NCI-H2029 (cell line): ENCODE measurements at places on chromosomes 3 and 15.

DNA sequence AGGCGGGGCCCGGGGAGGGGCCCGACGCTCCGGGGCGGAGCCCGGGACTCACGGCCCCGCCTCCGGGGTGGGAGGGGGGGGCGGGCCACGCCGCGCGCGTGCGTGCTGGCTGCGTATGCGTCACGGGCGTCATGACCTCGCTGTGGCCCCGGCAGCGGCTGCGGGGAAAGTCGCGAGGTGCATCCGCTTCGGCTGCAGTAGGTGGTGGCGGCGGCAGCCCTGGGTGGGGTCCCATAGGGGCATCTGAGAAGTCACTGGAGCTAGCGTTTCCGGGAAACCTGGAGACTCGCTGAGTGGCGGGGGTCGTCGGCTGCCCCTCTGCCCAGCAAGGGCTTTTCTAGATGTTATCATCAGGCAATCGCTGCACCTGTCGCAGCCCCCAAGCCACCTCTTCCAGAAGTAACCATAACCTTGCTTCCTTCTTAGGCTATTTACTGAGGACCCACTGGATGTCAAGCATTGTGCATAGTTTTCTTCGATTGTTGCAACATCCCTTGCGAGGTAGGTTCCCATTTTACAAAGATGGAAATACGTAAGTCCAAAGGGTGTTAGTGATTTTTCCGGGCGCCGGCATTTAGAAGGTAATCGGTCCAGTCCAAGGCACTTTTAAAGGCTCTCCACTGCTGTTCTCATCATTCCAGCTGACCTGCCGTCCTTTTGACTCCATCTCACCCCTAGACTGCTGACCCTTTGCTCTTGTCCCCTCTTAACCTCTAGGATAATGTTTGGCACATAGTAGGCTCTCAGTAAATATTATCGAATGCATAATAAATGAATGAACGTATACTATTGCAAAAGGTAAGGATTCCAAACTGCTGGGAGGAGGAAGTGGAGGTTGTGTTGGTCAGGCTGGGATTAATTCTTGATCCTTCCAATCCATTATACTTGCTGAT is at the start of gene GDPGP1:
GDPGP1 (plus strand) TSS at position 114 of the 893 bp plus-strand sequence. CDS start 6,700 bp downstream, outside the sequence.
- no peak for DNase-seq

DNA sequence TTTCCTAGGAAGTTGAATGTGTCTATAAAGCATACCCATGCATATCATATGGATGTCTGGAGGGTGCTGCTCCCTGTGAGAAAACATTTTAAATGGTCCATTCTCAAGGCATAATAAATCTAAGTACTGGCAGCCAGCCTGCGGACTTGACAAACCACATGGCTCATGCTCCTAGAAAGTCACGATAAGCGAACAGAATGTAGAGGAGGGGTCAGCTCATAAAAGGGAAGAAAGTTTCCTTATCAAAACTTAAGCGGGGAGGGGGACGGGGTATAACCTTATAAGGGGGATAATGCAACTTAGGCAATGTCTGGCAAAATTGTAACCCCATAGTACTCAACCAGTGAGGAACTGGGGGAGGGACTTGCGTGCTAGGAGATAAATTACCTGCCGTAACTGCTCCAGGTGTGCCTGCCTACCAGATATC is 159.8 kb upstream of the LMCD1 start:
- no peak for DNase-seq

GRCh38 chr15:82021992-82022391 is 23.8 kb downstream of the MEX3B start:
- DNase-seq, result peak; percentile 3

DNA sequence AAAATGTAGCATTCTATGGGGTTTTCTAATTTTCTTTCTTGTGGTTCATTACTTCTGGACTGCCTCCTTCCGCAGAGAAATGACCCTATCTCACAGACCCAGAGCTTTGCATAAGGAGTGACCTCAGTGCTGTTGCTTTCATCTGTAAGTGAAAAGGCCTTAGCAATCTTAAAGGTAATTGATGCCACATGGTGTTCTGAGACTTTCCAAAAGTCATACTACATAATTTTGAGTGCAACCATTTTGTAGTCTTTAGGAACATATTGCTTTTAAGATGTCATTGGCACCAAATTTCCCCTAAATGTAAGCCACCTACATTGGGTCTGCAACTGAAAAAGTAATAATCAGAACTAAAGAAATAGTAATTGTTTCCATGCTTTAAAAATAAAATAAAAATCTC is 9.2 kb upstream of the HHLA2 start:
- no peak for DNase-seq

GRCh38 chr15:61715082-61715481 is 345.2 kb downstream of the VPS13C start:
- peak; percentile 31 for DNase-seq

GRCh38 chr15:70480196-70480856 is 283.0 kb downstream of the UACA start:
- DNase-seq, result no peak

- no peak for DNase-seq
Measured at GRCh38 chr15:85361323-85361722, 19.1 kb upstream of the AKAP13 start.

DNA sequence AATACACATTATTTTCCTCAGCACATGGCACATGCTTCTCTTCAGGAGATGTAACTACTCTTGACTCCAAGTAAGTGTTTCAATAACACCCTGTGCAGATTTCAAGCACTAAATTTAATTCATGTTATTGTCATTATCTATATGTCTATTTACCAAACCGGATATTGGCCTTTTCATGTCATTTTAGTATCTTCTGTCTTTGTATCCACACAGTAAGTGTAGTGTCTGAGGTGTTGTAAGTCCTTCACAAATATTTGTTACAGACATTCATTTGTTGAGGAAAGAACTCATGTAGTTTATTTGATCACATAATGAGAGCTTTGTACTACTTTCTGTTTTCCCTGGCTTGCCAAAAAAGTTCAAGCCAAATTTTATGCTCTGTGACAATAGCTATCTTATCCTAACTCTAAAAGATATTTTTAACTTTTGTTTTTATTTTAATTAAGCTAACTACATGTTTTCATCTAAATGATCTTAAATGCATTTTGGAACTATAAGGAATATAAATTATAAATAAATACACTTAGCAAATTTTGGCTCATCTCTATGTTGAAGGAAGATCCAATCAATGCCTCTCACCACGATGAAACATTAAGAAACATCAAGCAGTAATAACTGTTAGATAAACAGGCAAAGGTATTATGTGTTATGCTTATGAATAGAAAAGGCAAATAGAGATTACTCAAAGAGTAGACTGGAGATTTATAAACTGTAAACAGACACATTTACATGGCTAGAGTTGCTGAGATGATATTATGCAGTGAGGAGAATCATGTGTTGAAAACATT is 48.3 kb downstream of the SPTSSB start:
- no peak for DNase-seq

DNA sequence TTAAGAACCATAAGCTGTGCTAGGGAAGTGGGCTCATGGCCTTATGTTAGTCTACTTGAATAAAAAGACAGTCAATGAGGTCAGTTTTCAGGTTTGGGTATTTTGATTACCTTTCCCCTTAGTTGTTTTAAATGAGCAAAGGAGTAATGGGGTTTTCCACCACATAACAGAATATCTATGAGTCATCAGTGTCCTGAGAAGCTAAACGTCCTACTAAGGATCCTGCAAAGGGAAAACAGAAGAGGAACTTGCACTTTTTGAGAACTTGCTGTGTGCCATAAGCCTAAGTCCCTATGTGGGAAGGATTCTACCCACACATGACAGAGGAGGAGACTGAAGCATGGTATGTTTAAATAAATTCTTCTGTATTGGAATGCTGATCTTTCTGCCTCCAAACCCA is 292.8 kb upstream of the TMC3 start:
- no peak for DNase-seq

- no peak for DNase-seq
Measured at GRCh38 chr3:131957980-131958379, 76.8 kb downstream of the CPNE4 start.

DNA sequence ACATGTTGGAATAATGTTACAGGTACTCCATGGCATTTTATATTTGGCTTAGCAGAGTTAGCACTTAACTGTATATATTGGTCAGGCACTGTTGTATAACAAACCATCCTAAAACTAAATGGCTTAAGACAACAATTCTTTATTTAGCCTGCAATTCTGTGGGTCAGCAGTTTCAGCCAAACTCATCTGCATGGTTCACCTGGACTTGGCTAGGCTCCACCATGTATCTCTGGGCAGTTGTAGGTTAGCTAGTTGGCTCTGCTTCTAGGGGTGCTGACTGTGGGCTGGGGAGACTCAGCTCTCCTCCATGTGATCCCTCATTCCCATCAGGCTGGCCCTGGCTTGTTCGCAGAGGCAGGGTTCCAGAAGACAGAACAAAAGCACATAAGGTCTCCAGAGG is 34.4 kb downstream of the RARB start:
- no peak for DNase-seq

GRCh38 chr3:112611752-112612515 is 29.0 kb downstream of the CCDC80 start:
- DNase-seq, result no peak

DNA sequence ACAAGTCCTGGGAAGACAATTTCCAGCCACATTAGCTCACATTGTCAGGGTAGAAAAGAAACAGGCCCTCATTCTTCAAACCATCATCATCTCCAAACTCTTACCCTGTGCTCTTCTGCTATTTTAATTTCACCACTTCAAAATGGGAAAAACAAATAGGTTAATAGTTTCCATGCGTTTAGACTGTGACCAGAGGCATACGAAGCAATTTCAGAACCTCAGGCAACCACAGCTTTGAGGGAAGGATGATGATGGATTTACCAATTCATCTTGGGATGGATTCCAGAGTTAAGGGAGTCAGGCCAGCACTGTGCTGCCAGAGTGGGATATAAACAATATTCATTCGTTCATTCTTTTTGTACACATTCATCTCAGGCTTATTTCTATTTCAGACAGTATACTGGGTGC is 307.8 kb upstream of the TPRG1 start:
- no peak for DNase-seq

- no peak for DNase-seq
Measured at GRCh38 chr3:117622171-117622841, 912.7 kb downstream of the TUSC7 start.

DNA sequence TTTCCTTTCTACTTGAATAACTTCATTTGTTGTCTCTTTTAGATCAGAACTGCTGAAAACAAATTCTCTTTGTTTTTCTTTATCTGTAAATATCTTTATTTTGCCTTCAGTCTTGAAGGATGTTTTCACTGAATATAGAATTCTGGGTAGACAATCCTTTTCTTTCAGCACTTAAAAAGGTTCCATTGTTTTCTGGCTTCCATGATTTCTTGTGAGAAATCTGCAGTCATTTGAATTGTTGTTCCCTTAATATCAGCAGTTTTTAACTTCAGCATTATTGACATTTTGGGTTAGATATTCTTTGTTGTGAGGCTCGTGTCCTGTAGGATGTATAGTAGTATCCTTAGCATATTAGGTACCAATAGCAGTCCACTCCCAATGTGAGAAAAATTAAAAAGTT is 65.8 kb downstream of the SV2B start:
- DNase-seq, result no peak

- DNase-seq, result no peak
Measured at GRCh38 chr3:12465836-12466225, 18.4 kb upstream of the TSEN2 start.

DNA sequence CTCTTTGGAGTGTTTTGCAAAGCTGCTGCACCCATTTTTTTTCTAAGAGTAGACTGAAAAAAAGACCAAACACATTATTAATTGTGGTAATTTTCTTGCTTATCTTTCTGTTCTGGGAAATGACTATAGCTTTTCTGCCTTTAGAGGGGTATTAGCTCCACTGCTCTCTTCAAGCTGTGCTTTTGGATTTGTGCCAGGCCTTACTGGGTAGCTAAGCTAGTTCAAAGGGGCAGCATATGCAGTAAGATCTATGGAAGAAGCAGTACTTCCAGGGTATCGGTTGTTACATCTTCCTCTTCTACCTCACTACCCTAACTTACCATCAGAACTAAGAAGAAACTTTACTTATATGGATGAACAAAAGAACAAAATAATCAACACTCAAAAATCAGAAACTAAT is 28.7 kb upstream of the ARIH1 start:
- DNase-seq, result no peak

DNA sequence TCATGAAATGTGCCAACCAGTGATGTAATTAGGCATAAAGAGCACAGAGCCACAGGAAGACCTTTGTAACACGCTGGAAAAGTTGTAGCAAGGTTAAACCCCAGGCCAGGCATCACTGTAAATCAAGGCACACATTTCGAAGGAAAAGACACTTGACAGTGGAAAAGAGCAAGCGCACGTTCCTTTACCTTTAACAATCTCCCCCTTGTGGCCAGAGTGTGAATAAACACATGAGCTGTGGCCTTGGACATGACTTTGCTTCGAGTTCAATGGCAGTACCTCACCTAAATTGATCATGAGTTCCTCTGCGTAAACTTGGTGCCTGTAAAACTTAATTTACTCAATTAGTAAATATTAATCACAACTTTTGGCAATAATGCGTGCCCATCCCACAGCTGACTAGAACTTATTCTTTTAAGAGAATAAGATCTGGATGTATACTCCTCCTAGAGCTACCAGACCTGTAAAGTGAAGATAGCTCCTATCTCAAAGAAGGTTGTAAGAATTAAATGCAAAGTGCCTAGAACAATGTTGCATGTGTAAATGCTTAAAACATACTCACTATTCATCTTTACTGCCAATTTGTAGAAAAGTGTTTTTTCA is 757.0 kb upstream of the NECTIN3 start:
- DNase-seq, result peak; percentile 59

DNA sequence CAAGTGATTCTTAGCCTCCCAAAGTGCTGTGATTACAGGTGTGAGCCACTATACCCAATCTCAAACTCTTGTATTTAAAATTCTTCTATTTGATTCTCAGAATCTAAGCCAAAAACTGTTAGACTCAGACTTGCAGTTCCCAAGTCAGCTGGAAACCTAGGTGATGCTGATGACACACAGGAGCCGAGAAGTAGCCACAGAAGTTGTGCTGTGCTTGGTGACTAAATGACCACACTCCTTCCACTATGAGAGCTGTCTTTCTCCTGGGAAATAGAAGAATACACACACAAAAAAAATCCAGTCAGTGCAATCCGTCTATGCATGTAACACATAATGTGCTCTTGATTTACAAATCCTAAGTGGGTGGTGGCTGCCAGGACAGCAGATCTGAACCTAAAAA is 33.9 kb downstream of the ILDR1 start:
- DNase-seq, result no peak

DNA sequence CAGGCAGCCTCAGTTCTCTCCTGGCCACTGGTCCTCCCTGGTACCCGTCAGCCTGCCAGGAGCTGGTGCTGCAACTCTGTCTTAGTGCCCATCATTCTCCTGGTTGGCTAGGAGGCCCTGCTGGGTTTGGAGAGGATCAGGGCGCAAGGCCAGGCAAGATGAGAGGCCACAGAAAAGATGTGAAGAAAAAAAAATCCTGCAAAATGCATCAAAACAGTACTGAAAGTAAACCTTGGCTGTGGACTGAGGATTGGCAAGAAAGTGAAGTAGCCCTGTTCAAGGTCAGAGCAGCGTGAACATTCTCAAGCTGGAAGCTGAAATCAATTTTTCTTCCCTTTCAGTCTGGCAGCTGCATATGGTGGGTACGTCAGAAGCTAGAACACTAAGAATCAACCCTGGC is 74.2 kb downstream of the GTF2E1 start:
- no peak for DNase-seq

GRCh38 chr3:123169492-123169929 is 32.2 kb upstream of the SEC22A start:
- no peak for DNase-seq
